NCI-H1105 (cell line): ENCODE measurements at places on chromosomes 16 and 17.
A peak's percentile ranks its signal among the peaks of the same experiment; 100 is the strongest.

GRCh38 chr16:13118091-13118490, 216.7 kb downstream of the SHISA9 start:
- DNase-seq: no peak

DNA sequence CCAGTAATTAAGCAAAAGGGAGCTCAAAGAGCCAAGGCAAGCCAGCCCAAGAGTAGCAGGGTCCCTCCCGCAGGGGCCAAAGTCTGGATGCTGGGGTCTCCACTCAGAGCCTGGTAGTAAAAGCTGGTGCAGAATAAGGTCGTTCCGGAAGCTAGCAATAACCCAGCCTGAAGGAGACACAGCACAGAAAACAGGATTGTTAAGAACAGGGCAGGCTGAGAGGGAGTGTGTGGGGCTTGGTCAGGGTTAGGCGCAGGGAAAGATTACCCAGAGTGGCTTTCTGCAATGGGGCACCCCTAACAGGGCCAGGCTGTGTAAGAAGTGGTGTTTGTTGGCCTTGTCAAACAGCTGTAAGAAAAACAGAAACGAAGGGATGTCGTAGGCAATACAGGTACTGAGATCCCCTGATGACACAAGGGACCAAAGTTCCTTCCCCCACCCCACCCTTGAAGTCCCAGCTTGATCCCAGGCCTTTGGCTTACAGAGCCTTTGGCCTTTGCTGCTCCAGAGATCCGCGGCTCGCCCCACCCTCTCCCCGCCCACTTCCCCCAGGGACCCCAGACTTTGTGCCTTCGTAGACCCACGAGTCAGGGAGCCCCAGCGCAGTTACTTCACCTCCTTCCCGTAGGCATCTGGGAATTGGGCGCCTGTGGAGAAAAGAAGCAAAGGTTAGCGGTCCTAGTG, 712 bp downstream of the TMEM256 start:
- peak; percentile 35 for DNase-seq

- DNase-seq: no peak
Measured at GRCh38 chr17:33385713-33386112, 92.6 kb upstream of the ASIC2 start.

DNA sequence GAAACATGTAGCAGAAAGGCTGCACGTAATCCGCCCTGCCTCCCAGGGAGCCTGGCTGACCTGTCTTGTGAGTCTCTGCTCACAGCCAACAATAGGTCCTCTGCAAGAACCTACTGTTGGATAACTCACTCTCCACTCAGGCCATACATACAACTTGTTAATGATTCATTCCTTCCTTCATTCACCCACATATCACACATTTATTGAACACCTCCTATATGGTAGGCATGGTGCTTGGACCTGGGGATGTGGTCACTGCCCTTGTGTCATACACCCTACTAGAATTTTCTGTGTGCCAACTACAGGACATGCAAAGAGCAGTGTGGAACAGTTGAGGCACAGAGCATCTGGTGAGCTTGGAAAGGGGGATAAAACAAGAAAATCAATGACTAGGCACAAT, 28.1 kb upstream of the HNF1B start:
- DNase-seq: no peak
